NCI-H1092 treated with DMSO at 0.1 percent for 48 hours (cell line): ENCODE measurements at places on chromosomes 16 and 17.

- DNase-seq, result no peak
Measured at GRCh38 chr17:57645950-57646665, 99.0 kb downstream of the CCDC182 start.

DNA sequence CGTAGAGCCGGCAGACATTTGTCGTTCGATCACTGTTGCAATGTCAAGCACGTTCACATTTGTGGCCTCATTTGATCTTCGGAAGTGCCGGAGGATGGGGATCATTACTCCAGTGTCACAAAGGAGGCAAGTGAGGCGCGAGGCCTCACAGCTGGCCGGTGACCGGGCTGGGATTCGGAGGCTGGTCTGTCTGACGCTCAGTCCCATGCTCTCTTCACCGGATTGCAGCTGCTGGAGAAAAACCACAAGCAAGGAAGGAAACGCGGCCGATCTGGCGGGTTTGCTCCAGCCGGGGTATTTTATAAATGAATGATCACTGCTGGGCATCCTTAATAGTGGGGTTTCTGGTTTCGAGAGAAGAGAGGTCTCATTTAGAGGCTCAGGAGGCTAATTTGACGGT is 127.8 kb downstream of the OR1D5 start:
- no peak for DNase-seq

- DNase-seq, result no peak
Measured at GRCh38 chr16:57021757-57022156, 32.4 kb downstream of the NLRC5 start.

- DNase-seq, result no peak
Measured at GRCh38 chr16:78434401-78434800, 334.9 kb downstream of the WWOX start.

DNA sequence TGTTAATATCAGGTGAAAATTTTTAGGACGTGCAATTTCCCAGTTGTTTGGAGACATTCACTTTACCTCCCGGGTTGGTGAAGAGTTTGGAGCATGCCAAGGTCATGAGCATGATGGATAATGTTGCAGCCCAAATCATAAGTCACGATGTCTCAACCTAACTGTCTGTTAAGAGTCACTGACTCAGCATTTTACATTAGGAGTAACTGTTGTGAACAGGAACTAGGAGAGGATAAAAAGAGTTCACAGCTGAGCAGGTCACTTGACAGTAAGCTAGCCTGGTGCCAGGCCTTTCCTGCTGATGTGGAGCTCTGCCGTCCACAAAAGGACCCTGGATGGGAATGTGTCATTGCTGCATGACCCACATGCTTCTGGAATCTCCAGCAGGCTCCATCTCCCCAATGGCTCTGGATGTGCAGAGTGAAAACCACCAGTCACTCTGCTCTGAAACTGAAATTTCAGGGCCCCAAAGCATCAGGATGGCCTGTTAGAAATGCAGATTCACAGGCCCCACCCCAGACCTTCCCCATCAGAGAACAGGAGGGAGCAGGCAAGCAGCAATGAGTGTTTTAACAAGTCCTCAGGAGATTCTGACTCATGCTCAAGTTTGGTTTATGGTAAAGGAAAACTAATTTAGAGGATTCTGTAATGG is 371.6 kb upstream of the MAF start:
- no peak for DNase-seq

GRCh38 chr17:79023180-79023705 is 726 bp upstream of the C1QTNF1 start:
- no peak for DNase-seq

DNA sequence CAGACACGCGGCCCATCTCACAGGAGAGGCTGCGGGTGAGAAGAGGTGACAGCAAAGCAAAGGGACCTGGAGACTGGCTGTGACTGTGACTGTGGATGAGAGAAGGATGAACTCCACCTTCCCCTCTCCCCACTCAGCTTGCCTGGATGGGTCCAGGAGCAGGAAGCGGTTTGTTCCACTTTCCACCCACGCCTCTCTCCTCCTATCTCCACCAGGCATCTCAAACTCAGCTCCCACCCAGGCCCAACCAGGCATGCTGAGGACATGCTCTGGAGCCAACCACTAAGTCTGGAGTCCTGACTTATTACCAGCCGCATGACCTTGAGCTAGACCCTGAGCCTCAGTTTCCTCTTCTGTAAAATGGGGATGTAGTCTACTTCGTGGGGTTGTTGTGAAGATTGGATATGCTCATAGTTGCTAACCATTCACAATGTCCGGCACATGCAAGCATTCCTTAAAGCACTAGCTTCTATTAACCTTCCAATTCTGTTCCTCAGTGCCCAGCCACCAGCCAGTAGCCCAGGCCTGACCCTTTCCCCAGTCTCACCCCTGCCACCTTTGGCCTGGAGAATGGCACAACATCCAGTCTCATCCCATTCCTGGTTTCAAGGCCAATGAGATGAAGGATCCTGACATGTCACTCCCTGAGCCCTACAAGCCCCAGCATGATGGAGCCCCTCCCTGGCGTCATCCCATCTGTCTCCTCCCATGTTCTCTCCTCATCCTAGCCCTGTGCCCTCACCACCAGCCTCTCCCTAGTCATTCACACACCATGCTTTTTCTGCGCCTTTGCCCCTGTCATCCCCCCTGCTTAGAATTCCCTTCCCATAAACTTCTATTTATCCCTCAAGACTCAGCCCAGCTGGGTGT is 2.3 kb downstream of the GAS2L2 start:
- no peak for DNase-seq

DNA sequence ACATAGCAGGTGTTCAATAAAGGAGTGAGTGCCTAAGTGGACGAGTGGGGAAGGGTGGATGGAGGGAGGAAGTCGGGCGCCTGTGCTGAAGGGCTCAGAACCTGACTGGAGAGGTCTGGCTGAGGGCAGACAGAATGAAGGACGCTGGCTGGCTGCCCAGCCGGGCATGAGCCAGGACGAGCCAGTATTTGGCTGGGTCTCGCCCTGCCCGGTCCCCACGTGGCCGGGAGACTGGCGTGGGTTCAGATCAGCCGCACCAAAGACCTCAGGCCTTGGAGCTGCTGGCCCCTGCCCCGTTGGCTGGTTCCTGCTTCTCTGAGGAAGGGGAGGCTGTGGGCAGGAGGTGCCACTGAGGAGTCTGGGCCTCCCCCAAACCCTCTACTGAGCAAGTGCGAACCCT is 79.8 kb downstream of the ENGASE start:
- no peak for DNase-seq

DNA sequence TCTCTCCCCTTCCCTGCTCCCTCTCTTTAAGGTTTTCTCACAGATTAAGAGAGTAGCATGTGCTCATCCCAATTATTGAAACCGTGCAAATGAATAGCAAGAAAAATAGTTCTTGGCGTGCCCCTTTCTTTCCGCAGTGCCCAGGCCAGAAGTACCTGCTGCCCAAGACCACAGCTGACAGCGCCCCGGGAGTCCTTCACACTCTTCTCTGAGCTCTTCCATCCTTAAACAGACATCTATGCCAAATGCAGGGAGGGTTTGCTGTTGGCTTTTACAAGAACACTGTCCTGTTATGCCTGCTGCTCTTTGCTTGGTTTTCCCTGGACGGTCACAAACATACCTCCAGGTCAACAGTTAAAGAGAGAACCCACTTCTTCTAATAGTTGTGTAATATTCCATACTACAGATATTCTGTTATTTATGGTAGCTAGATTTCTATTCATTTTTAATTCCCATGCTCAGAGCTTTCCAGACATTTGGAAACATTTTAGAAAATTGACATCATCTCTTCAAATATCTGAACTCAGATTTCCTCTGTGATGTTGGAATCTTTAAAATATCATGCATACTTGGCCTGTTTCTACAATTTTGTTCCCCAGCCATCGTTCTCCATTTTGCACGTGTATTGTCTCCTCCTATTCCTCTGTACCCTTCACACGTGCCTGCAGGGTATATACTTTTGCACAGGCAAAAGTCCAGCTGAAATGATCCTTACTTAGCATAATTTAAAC is 416.7 kb downstream of the WWOX start:
- DNase-seq, result no peak

DNA sequence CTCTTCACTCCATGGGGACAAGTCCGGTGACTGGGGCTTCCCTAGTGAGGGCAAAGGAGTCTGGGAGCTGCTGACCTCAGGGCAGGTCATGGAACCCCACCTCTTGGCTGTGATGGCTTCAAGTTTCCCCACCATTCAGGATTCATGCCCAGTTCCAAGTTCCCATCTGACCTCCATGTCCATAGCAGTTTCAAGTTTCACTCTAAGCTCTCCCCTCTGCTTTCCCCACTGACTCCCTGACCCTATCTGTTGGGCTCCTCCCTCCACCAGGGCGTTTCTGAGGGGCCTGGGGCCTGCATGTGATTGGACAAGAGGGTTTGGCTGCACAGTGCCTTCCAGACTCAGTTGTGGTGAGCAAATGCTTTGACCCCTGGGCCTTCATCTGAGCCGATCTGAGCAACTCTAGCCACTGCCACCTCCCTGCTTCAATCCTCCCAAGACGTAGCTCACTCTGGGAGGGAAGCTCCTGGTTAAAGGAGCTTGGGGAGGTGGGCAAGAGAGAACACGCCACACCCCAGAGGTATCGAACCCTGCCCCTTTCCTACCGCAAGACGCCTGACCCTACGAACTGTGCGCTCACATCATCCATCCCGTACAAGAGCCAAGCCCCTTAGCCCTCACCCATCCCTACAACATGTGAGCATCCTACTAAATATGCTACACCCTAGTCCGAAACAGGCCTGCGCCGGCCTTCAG is 8.3 kb downstream of the ZNF629 start:
- no peak for DNase-seq

DNA sequence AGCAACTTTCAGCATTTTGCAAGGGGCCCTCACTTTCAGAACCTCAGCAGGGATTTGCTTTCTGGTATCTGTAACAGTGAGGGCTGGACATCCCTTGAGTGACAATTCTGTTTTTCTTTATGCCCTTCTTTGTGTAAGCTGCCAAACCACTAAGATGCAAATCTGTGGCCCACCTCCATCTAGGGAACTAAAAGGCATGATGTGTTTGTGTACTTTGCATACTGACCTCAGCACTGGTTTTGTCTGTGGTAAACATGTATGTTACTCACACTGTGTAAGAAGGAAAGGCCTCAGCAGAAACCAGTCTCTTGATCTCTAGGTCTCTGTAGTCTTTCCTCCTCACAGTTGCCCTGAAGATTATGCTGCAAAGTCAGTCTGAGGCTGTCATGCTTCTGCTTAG is 396.6 kb upstream of the DYNLRB2 start:
- no peak for DNase-seq

DNA sequence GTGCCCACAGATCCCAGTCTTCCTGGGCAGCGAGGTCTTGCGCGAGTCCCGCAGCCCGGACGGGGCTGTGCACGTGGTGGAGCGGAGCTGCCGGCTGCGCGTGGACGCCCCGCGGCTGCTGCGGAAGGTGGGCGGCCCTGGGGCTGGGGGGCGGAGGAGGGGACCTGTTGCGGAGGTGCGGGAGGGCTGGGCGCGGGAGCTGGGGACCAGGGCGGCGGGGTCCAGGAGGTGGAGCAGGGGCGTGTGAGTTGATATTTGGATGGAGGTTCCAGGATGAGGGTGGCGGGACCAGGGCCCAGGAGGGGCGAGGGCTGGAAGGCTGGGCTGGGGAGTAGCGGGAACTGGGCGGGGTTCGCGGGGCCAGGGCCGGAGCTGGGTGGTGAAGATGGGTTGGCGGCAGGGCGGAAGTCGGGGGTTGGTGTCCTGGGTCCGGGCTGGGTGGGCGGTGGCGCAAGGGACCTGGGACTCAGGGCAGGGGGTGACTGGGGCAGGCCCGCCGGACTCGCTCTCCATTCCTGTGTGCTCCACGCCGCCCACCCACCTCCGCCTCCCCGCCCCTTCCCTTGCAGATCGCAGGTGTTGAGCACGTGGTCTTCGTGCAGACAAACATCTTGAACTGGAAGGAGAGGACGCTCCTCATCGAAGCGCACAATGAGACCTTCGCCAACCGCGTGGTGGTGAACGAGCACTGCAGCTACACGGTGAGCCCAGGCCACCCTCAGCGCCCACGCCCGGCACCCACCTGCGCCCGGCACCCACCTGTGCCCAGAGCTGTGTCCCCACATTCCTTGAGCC is 29.6 kb downstream of the SEC14L5 start:
- DNase-seq, result no peak

GRCh38 chr16:2813771-2814221 is 3.2 kb upstream of the PRSS21 start:
- DNase-seq, result no peak

GRCh38 chr17:75869282-75870141 is 8.9 kb downstream of the TRIM47 start:
- DNase-seq, result peak; percentile 62

- no peak for DNase-seq
Measured at GRCh38 chr16:68116256-68116867, 31.2 kb downstream of the NFATC3 start.

DNA sequence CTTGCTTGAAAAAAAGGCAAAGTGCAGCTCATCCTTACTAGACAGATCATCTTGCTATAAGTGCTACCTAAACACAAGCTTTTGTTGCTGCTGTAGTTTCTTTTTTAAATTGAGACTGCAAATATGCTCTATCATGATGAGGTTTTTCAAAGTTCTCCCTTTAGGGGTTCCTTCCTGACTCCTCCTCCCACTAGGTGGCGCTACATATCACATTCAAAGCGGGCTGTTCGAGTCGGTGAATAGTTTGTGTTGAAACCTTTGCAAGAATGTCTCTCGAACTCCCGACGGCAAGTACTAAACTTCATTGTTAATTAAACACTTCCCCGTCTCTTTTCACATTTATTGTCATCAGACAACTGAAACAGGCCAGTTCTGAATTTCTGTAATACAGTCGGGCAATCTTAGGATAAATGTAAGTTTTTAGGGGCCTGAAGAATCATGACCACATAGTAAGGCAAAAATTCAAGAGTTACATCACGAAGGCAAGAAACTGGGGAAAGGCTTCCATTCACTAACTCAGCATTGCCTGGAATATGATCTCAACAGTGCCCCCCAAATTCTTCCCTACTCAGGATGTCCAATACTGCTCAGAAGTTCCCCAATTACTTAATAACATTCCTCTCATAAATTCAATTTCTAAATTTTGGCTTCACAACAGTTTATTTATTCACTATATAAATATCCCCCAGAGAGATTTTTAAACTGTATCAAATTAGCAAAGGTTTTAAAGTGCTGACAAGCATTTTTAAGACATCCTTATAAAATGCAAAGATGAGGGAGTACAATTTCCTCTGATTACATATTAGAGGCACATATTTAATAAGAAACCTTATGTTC is 6.7 kb downstream of the HS3ST3A1 start:
- peak; percentile 35 for DNase-seq

- DNase-seq, result no peak
Measured at GRCh38 chr17:35191001-35191695, 3.0 kb downstream of the SLC35G3 start.

GRCh38 chr17:16444258-16444886 is 29.0 kb downstream of the TRPV2 start:
- no peak for DNase-seq

- DNase-seq, result no peak
Measured at GRCh38 chr16:48609652-48610029, 339 bp downstream of the N4BP1 start.

- DNase-seq, result no peak
Measured at GRCh38 chr16:88599825-88600538, 29.8 kb downstream of the ZC3H18 start.
